ENCODE measurements at places on chromosomes 13 and 19.

DNA sequence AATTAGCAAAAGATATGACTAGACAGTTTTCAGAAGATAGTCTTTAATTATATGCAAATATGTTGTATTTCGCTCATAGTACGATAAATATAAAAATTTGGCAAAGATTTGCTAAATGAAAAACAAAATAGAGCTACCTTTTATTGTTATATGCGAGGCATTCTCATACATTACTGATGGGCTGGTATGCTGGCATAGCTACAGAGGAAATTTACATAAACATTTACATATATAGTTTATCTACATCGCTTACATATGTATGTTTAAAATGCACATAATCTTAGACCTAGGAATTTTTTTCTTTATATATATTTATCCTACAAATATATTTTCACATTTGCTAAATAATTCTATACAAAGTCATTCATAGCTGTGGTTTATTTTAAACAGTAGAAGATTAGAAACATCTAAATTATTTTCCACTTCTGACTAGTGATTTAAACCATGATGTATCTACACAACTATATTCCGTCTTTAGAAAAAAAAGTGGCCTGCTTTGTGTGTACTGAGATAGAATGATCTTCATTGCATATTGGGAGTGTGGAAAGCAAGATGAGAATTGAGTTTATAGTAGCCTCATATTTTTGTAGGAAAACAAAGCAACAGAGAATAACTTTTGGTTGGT lies 1345.0 kb upstream of the SLC10A2 start:
- DNase-seq, result no peak

DNA sequence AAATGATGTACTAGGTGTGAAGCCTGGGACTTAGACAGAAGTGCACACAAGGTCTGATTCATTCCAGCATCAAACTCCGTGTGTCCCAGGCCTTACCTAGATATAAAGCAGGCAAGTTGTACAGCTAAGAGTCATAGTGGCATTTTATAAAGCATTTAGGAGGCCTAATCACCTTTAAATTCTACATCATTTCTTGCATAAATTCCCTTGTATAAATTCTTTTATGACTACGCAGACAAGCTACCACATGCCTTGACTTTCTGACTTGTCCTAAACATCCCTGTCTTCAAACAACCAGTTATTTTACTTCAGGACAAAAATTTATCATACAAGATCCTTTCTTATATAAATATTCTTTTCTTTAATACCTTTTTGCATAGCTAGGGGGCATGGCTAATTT lies 22.5 kb downstream of the TMEM255B start:
- no peak for DNase-seq

- DNase-seq, result no peak
Measured at GRCh38 chr13:40161931-40162330, 504.5 kb downstream of the FOXO1 start.

- DNase-seq, result no peak
Measured at GRCh38 chr19:29872224-29872731, 60.5 kb downstream of the CCNE1 start.

DNA sequence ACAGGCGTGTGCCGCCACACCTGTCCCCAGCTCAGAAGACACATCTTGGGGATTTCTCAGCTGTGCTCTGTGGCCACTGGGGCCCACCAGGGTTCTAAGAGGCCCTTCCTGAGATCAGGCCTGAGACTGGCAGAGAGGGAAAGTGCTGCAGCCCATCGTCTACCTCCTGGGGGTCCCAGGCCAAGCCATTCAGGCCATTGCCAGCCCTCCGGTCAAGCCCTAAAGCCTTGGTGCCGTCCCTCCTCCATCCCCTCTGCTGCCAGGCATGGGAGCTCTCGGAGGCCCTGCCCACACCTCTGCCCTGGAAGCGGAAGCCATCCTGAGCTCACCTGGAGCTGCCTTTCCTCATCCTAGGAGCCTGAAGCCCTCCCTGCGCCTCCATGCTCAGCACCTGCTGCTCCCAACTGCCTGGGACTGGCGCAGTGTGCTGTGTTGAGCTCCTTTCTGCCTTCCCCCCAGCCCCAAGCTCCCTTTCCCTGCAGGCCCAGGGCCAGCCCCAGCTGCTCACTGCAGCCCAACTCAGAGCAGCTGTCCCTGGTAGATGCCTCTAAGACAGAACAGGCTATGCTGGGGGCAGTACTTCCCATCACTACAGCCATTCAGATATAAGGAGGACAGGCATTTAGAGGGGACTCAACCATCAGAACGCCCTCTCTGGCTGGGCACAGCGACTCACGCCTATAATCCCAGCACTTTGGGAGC lies 2.9 kb downstream of the SLC7A9 start:
- no peak for DNase-seq

- no peak for DNase-seq
Measured at GRCh38 chr19:47302249-47302648, 7.4 kb upstream of the C5AR1 start.

- no peak for DNase-seq
Measured at GRCh38 chr19:5561559-5561958, 6.2 kb downstream of the TINCR start.

- no peak for DNase-seq
Measured at GRCh38 chr19:50500753-50501151, 10.2 kb downstream of the JOSD2 start.

DNA sequence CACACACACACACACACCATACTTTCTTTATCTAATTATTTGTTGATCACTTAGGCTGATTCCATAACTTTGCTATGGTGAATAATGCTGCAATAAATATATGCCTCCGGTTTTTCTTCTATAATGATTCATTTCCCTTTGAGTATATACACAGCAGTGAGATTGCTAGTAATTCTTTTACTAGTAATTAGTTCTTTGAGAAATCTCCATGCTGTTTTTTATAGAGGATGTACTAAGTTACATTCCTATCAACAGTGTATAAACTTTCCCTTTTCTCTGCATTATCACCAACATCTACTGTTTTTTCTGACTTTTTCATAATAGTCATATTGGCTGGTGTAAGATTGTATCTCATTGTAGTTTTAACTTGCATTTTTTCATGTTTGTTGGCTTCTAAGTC lies 1405.1 kb downstream of the PCDH9 start:
- no peak for DNase-seq

DNA sequence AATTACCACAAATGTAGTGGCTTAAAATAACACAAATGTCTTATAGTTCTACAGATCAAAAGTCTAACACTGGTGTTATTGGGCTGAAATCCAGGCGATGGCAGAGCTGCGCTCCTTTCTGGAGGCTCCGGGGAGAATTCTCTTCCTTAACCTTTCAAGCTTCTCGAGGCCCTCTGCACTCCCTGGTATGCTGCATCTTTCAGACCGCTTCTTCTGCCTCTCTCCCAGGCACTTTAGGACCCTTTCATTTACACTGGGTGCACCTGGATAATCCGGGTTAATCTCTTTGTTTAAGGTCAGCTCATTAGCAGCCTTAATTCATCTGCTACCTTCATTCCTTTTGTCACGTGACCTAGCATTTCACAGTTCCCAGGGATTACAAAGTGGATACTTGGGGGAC lies 211.3 kb upstream of the RFC3 start:
- DNase-seq, result no peak

- DNase-seq, result no peak
Measured at GRCh38 chr19:44883922-44884321, 7.1 kb upstream of the TOMM40 start.

GRCh38 chr13:75255653-75256052 lies 226.3 kb downstream of the TBC1D4 start:
- no peak for DNase-seq

- DNase-seq, result no peak
Measured at GRCh38 chr19:29409076-29409862, 116.5 kb upstream of the VSTM2B start.

GRCh38 chr19:18985257-18985656 lies 44.2 kb upstream of the HOMER3 start:
- no peak for DNase-seq

- DNase-seq, result no peak
Measured at GRCh38 chr13:53112522-53112921, 83.9 kb downstream of the OLFM4 start.

DNA sequence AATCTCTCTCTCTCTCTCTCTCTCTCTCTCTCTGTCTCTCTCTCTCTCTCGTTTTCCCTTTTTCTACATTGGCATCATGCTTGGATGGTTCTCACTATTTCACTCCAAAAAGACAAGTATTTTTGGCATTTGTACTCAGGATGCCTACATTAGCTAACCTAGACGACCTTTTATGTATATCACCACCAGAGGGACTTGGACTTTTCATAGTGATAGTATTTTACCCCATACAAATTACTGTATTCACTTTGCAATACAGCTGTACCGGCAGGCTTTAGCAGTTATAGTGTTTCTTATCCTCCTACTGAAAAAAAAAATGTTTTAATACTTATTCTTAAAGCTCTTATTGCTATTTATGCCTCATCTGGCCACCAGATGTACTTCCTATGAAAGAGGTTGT lies 687.2 kb upstream of the KLHL1 start:
- DNase-seq, result no peak
